ENCODE measurements at places on chromosomes 2 and 18.
A peak's percentile ranks its signal among the peaks of the same experiment; 100 is the strongest.

DNA sequence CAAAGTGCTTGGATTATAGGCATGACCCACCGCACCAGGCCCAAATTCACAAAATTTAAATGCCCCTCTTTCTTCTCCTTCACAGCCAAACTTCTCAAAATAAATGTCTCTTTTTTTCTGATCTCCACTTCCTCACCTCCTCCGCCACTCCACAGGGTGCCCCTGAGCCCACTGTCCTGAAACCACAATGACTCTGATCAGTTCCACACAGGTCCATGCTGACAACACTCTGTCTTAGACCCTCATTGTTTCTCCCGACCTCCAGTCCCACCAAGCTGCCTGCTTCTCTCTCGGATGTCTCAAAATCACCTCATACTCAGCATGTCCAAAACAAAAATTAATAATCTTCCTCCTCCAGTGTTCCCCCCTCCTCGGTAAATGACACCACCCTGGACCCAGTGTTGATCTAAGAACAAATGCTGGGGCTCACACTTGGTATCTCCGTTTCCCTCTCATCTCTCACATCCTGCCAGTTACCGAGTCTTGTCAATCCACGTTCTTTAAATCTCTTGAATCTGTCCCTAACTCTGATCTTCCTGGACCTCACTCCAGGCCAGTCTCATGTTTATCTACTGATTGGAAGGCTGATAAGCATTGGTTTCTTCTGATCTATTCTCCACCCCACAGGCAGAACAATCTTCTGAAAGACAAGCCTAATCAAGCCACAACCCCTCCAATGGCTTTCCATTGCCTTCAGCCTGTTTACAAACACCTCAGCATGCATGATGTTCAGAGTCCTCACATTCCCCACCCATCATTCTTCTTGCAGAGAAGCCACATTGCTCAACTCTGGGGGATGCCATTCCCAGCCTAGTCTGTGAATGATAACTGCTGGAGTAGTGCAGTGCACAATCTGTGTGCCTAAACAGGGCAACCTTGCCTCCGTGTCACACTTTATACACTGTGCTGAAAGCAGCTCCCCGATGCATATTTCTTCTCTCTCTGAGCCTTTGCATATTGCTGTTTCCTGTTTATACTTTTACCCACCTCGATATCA, 12.4 kb upstream of the ANKRD44 start:
- peak; percentile 23 for DNase-seq

DNA sequence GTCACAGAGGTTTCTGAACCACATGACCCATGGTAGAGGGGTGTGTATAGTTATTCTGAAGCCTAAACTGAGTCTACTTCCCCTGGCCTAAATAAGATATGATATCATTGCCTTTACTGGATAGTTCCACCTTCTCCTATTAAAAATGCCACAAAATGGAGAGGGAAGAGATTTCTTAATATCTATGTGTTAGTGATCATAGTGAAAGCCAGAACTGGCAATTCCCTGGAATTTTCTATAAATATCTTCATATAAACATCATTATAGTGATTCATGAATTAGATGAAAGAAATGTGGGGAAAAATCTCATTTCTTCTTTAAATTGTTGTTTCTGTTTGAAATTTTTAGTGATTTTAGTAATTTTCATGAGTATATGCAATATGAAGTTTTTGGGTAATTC, 45.8 kb downstream of the TSHZ1 start:
- no peak for DNase-seq

- DNase-seq = no peak
These were observed 122.1 kb upstream of the XIRP2 start for GRCh38 chr2:166766220-166766619.

DNA sequence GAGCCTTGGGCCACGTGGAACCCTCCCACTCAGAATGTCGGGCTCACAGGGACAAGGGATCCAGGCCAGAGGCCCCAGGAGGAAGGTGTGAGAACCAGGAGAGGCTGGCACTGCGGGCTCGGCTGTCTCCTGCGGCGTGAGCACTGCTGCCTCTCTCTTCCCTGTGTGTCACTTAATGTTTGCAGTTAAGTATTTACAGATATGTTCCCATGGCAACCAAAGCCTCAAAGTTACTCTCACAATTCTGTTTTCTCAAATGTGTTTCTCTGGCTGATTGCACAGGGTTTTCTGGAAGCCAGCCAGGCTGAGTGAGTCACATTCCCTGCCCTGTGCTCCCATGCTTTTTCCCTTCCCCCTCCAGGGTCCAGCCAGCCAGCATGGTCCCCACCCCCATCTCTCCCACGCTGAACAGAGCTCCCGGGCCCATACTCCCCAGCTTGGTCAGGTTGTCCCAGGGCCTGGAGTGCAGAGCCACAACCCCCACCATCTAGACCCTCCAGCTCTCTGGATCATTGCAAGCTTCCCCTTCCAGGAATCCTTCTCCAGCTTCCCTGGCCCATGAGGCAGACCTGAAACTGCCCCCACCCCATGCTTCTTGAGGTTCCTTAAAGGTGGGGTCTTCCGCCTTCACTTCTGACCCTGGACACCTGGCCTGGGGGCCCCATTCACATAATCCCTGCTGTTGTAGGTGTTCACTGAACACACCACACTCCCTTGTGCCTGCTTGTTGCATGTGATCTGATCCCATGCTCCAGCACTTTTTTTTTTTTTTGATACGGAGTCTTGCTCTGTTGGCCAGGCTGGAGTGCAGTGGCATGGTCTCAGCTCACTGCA, 265.9 kb downstream of the CELF4 start:
- no peak for DNase-seq

DNA sequence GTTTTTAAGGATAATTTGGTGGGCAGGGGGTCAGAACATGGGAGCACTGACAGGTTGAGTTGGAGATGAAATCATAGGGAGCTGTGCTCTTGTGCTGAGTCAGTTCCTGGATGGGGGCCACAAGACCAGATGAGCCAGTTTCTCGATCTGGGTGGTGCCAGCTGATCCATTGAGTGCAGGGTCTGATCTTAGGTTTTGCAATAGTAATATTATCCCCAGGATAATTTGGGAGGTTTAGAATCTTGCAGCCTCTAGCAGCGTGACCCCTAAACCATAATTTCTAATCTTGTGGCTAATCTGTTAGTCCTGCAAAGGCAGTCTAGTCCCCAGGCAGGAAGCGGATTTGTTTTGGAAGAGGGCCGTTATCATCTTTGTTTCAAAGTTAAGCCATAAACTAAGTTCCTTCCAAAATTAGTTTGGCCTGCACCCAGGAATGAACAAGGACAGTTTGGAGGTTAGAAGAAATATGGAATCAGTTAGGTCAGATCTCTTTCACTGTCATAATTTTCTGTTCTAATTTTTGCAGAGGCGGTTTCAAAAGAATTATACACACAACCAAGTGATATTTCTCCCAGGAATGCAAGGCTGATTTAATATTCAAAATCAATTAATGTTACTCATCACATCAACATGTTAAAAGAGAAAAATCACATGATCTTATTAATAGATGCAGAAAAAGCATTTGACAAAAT, 23.0 kb downstream of the DBI start:
- no peak for DNase-seq

- no peak for DNase-seq
These were observed 28.5 kb downstream of the PLEKHM3 start for GRCh38 chr2:207996848-207997247.

DNA sequence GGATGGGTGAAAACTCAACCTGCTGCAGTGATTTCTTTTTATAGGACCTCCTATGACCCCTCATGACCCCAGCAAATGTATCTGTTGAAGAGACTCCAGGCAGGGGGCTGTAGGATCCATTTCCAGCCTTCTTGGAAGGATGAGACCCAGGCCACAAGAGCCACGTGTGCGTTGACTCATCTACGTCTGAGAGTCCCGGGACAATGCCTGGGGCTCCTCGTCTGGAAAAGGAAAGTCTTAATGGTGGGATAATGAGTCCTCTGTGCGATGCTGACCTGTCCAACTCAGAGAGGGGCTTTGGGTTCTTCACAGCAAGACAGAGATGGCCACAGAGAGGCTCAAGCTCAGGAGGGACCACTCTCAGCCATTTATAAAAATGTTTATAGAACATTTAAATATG, 80.8 kb downstream of the SMIM21 start:
- DNase-seq = no peak

DNA sequence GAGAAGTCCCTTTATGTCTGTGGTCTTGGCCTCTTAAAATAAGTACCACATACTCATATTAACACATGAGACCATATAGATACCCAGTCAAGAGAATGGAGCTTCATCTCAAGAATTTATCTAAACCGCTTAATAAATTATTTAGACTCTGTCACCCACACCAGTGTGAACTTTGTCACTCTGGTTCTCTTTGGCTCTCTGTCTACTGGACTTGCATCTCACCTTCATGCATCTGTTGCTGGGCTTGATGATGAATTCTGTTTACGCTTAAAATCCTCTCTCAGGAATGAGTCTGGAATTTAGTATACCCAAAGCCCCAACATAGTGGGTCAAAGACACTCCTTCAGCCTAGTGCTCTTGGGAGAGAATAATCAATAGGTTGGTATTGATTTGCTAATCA, 73.9 kb downstream of the SETBP1 start:
- no peak for DNase-seq

DNA sequence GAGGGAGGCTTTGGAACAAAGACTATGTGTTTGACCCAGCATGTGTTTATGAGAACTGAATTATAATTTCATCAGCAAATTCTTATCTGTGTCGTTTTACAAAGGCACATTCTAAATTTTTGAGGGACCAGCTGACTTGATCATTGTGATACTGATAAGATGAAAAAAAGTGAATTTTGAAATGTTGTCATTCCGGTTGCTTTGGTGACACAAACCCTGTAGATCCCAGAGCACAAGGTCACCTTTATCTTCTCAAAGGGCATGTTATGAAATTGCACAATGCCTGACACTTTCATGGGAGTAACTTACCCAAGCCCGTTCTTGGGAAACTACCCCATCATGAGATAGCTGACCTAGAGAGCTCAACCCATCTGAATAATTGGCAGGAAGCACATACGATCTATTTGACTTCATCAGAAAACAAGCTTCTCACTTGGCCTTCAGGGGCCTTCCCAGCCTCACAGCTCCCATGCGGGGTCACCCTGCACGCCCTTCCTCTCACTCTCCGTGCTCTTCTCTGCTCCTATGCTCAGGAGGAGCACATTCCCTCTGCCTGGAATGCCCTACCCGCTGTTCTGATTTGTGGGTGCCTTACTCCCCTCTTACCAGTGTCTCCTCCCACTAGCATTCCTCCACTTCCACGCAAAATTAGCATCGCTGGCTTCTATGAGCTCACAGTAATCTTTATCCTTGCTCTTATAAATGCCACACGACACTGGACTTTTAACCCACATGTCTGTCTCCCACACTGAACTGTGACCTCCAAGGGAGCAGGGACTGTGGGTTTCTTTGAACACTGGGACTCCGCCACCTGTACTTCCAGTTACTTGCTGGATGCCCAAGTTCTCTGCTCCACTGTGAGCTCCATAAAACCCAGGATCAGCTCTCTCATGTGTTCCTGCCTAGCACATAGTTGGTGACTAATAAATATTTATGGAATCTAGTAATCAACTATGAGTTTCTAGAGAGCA, 555.8 kb upstream of the ID2 start:
- DNase-seq = no peak

DNA sequence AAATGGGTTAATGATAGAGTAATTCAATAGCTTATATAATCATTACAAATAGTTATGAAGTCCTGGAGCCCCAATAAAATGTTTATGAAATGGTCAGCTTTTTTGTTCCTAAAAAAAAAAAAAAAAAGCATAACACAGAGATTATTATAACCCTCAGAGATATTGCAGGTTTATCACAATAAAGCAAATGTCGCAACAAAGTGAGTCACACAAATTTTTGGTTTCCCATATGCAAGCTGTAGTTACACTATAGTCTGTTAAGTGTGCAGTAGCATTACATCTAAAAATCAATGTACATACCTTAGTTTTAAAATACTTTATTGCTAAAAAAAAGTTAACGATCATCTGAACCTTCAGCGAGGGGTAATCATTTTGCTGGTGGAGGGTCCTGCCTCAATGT, 20.0 kb downstream of the WDFY1 start:
- DNase-seq = no peak

DNA sequence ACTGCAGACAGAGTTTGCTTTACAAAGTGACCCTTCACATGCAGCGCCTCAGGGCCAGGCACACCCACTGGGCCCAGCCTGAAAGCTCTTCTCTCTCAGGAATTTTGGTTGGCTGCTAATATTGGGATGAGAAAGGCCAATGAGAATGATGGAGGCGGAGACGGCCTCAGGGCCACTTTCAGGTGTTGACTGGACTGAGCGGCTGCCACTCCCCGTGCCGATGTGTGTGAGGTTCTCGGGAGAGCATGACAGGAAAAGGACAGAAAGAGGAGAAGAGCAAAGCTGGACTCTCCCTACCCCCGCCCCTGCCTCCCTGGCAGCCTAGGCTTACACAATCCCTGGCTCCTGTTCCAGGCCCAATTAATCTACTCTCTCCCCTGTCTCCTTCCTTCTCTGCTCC, 155.7 kb downstream of the CELF4 start:
- no peak for DNase-seq

DNA sequence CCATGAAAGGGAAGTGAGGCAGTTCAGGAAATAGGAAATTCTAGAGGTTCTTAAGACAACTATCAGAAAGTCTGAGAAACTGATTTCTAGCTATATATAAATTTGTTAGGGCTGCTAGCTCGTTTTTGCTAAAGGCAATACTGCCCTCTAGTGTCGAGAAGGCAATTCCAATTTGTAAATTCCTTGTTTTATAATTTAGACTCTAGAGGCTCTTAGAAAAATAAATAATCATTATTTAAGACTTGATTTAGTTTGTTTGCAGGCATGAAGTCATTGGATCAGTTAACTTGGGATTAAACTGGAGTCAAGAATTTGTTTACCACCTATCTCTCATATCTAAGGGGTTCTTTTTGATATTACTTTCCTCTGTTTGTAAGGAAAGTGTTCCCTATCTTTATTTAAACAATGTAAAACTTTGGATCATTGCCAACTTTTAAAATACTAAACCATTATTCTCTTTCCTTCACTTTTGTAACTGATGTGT, 66.2 kb downstream of the ACVR2A start:
- DNase-seq = peak; percentile 17

DNA sequence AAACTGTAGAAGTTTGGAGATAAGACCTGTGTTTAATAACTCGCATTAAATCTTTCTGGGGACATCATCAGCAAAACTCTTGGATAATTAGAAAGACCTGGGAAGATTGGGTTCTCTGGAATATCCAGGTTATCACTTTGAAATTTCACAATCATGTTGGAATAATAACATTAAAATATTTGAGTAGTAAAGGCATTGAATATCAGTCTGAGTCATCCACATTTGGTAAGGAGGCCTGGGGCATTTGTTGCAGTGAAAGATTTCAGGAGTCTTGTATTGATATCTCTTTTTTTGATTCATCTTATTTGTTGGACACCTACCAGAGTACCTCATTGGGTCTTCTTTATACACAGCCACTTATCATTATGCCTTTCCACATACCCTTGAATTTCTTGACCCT, 95.9 kb downstream of the EPB41L5 start:
- no peak for DNase-seq

- no peak for DNase-seq
These were observed 37.7 kb downstream of the COBLL1 start for GRCh38 chr2:164803776-164804466.

All from stimulated activated naive CD8-positive, alpha-beta T cell treated with anti-CD3 and anti-CD28 coated beads, Interleukin-15, amount 100 ng/mL, for 72 hours (primary cell).